ENCODE measurements at places on chromosomes 3 and 15.

DNA sequence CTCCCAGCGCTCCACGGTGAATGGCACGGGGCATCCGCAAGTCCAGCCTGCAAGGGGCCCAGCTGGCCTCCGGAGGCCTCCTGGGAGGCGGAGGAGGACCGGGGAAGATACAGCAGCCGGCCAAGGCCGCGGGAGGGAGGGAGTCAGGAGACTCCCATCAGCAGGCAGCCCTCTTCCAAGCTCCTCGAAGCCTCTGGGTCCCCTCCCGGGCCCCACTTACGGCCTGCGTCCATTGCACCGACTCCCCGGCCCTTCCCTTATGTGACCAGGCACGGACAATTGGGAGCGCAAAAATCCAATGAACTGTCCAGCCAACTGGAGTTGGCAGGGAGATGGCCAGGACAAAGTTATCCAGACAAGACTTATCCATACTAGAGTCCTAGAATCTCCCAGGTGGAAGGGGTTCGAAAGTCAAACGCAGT, 668 bp downstream of the MFGE8 start:
- no peak for DNase-seq

- no peak for DNase-seq
Observed at GRCh38 chr3:28738425-28738824, 389.8 kb upstream of the AZI2 start.

DNA sequence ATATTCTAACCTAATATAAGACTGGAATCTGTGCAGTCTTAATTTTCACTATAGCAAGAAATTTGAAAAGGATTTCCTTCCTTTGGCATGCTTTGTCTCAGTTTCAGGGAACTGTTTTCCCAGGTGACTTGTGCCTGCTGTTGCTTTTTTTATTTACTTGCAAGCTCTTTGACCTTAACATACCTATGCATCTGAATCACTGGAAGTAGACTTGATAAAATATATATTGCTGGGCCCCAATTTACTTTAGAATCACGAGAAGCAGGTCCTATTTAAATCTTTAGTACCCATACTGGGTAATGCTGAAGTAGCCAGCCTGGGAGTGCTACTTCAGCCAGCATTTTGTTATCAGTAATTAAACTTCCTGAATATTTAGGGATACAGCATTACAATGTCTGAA, 257.9 kb upstream of the ALCAM start:
- no peak for DNase-seq

DNA sequence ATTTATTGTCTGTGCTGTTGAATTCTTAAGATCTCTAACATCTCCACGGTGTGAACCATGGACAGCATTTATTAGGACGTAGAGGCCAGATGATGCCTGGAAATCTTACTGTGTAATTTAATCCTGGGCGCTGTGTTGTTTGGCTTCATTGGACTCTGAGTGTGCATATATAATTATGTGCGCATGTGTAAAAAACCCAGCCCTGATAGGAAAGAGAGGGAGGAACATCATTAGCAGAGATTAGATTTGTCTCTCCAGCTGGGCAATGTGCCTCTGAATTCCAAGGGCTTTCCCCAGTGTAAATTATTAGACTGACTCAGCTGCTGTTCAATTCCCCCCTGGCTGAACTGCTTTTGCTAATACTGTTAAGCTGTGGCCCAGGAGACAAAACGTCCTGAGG, 39.6 kb downstream of the MAP3K13 start:
- peak; percentile 24 for DNase-seq

DNA sequence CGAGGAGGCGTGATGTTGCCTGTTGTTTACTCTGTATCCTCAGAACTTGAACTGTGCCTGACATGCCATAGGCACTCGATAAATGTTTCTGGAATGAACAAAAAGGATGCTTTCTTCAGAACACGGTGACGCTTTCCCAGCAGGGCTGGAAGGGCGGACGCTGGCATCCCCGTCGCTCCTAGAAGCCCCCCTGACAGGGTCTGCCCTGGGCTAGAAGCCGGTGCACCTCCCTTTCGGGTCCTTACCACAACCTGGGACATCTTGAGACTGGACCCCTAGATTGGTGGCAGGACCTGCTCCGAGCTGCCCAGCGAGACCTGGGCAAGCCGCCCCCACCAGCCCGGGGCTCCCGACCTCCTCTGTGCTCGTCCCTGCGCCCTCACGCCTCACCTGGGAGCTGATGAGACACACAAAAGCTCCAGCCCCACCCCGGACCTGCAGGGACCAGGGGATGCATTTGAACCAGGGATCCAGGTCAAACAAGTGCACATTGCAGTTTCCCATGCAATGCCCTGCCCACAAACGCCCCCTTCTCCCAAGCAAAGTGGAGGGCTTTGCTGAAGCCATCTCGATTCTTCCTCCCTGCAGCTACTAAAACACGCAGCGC, 131.2 kb upstream of the MEF2A start:
- DNase-seq, result no peak

DNA sequence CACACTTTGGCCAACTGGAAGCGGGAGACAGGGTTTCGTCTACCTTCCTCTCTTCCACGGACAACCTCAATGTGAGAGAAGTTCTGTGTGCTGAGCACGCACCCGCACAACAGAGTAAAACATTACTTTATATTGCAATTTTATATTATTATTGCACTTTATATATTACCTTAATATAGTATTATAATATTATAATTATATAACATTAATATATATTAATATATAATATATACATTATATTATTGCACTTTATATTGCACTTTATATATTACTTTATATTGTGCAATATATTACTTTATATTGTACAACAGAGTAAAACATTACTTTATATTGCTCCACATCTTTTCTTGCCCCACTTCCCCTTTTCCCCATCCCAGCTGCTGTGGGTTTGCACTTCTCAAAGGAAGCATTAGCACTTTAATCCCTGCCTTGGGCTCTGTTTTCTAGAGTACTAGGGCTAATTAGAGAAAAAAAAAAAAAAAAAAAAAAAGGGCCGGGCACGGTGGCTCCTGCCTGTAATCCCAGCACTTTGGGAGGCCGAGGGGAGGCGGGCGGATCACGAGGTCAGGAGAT, 76.4 kb upstream of the SLC4A7 start:
- DNase-seq, result no peak

- DNase-seq, result no peak
Observed at GRCh38 chr15:61327019-61327631, 98.0 kb upstream of the RORA start.

- DNase-seq, result no peak
Observed at GRCh38 chr3:33597257-33597689, 120.8 kb downstream of the CLASP2 start.

DNA sequence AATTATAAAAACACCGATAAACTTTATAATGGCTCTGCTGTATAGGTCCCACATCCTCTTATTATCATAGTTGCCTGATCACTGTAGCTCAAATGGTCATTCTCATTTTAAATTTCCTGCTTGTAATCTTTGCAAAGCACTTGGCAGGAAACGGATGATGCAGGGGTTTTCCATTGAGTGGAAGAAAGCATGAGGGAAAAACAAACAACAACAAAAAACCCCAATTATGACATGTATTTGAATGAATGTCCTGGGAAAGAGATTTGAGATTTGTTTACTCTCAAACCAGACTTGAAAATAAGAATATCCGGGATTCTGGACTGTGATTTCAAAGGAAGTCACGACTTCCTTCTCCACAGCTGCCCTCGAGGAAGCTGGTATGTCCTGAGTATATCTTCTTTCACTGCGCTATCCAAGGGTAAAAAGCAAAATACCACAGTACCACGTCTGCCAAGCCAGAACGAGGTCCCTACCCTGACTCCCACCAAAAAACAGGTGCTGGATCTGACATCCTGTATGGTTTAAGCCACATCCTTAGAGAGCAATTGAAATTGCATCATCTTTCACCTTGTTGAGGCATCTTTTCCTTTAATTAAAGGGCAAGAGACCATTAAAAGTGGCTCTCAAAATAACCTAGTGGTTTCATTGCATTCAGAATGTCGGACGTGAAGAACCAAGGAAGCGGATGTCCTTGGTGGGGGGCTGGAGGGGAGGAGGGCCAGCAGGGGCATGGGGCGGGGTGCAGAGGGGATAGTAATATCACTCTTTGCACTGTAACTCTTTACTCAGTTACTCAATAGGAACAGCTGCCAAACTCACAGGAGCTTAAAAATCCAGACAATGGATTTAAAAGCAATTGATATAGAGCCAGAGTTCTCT, 13.5 kb upstream of the TIPIN start:
- DNase-seq, result peak; percentile 36

DNA sequence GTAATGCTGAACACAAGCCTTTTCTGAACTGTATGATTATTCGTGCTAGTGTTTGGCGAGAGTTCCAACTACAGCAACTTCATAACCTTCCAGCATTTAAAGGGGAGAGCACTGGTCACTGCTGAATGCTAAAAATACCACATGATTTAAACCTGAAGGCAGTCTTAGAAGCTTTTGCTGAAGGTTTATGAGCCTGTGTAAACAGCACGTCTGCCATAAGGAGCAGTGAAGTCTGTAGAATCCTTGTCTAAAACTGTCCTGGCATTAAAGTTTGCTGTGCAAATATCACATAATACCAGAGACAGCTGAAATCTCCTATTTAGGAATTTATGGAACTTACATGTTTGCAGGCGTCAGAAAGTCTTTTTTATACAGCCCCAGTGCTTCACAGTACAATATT, 5.9 kb downstream of the SATB1 start:
- DNase-seq, result no peak

- no peak for DNase-seq
Observed at GRCh38 chr3:191303596-191303995, 25.6 kb upstream of the CCDC50 start.

DNA sequence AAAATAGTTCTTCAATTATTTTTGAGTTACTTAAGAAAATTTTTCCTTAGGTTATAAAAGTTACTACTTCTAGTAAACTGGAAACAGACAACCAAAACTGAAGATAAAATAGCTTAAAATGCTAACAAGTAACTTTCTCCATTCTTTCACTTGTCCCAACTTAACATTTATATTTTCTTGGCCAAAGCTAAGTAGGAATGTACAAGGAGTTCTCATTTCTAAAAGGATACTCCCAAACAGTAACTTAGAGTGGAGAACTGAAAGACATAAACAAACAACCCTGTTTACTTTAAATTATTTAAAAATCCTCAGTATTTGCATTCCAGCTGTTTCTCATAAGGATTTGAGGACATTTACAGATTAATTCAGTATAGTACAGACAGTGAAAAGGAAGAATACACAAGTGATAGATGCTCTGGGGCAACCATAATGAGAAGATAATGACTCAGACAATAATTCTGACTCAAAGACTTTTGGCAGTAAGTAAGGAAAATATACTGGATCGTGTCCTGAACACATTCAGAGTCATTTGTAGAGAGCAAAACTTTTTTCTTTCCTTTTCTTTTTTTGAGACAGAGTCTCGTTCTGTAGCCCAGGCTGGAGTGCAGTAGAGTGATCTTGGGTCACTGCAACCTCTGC, 29.2 kb upstream of the ANXA2 start:
- peak; percentile 68 for DNase-seq

DNA sequence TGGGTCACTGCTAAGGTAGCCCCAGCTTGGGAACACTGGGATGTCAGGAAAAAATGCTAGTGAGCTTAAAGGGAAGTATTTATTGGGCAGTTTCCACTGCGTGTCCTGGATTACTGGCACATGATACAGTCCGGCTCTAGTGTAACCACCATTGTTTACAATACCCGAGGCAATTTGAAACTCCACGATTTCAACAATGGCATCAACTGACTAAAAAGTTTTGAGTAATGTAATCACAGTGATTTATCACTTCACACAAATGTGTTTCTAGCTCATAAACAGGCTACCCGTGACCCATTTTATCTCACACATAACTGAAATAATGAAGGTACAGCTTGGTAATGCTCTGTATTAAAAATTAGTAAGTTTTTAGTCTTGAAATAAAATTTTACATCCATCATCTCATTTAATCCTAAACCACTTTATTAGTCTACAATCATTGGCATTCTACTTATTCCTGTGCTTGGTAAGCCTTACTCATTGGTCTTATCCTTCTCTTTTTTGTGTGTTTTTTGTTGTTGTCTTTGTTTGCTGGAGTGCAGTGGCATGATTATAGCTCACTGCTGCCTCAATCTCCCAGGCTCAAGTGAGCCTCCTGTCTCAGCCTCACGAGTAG, 7.6 kb downstream of the ZMAT3 start:
- no peak for DNase-seq

DNA sequence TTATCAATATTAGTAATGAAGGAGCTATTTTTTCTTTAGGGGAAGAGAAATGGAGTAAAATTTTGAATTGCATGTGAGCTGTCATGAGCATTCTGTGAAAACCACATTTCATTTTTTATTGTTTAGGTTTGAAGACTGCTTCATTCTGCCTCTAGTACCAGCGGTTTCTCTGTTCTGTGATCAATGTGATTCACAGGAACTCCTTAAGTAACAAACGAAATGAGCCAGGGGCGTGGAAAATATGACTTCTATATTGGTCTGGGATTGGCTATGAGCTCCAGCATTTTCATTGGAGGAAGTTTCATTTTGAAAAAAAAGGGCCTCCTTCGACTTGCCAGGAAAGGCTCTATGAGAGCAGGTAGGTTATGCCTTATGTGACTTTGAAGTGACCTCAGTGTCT, 13.0 kb downstream of the NIPA2 start:
- DNase-seq, result no peak

GRCh38 chr3:100084100-100084806, 30.0 kb downstream of the FILIP1L start:
- DNase-seq, result no peak

DNA sequence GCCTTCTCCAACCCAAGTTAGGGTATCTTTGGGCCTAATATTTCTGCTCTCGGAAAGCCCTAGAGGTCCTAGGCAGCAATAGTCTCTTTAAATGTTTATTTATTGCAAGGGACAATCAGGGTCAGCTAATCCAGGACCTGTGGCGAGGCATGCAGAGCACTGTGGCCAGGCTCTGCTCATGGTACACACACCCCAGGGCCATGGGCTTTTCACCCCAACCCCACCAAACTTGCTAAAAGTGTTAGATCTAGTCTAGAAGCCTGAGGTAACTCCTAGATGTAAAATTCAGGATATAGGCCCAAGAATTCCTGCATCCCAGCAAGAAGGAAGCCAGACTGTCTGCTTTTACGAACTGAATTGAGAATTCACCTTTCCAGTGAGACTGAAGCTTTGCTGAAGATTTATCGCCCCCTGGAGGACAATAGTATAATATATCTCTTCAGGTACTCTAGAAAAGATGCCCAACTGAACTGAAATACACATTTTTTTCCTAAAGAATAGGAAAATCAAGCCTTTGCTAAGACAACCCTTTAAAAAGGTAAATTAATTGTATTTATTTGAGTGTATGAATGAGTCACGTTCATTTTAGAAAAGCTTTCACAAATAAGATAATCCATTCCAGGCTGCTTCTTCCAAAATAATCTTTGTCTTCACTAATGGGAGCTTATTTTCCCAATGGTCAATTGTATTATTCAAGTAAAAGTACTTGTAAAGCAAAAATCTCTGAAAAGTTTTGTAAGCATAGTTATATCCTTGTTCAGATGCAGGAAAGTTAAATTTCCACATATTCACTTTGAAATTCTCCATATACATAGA, 89.8 kb downstream of the LRRC3B start:
- DNase-seq, result no peak

GRCh38 chr15:67564968-67565345, 22.5 kb downstream of the MAP2K5 start:
- no peak for DNase-seq

DNA sequence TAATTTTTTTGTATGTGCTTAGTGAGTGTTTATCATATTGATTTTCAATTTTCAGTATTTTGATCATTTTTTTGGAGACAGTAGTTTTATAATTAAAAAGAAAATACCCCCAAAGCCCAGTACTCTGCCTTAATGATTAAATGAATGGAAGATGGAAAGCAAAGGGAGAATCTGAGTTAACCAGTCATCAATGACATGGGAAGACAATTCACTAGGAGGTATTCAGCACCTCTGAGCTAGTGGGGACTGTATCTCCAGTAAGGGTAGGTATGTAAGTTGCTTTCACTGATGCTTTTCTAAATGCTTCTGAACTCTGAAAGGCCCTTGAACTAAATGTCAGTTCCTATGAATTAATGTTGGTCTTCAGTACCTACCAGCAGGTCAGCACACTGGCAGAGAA, 590.4 kb upstream of the DPPA4 start:
- no peak for DNase-seq
